Nephron progenitor cell (in vitro differentiated cells): ENCODE measurements at places on chromosomes 1 and 21.

DNA sequence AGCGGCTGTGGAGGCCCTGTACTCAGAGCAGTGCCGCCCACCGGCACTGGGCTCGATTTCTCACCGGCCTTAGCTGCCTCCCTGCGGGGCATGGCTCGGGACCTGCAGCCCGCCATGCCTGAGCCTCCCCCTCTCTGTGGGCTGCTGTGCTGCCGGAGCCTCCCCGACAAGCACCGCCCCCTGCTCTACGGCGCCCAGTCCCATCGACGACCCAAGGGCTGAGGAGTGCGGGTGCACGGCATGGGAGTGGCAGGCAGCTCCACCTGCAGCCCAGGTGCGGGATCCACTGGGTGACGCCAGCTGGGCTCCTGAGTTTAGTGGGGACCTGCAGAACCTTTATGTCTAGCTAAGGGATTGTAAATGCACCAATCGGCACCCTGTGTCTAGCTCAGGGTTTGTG is 5.2 kb upstream of the SOD1 start:
- DNase-seq = no peak
- H3K4me1 ChIP-seq = peaks cover 20% of the 10 kb centered on the region
- H3K27me3 ChIP-seq = no peaks in the 10 kb centered on the region
- no peak overlapping the region for H3K4me3 ChIP-seq
- H3K36me3 ChIP-seq = peaks cover 12% of the 10 kb centered on the region
- peak overlapping the region; percentile 87 for H3K27ac ChIP-seq

- no peak overlapping the region for H3K4me3 ChIP-seq
- H3K27me3 ChIP-seq = no peaks in the 10 kb centered on the region
- DNase-seq = no peak
- H3K4me1 ChIP-seq = peaks cover 11% of the 10 kb centered on the region
These were observed 107.4 kb downstream of the NTPCR start for GRCh38 chr1:233057836-233058235.

GRCh38 chr1:12505231-12505630 is 112.8 kb downstream of the DHRS3 start:
- no peaks in the 10 kb centered on the region for H3K36me3 ChIP-seq
- peaks cover 4% of the 10 kb centered on the region for H3K27me3 ChIP-seq
- no peak for DNase-seq
- no peak overlapping the region for H3K4me3 ChIP-seq
- no peak overlapping the region for H3K27ac ChIP-seq

- peaks cover 22% of the 10 kb centered on the region for H3K4me1 ChIP-seq
- no peak for DNase-seq
- H3K4me3 ChIP-seq = no peak overlapping the region
- no peak overlapping the region for H3K27ac ChIP-seq
- H3K36me3 ChIP-seq = no peaks in the 10 kb centered on the region
These were observed 128.0 kb upstream of the ADGRL2 start for GRCh38 chr1:81672766-81673165.

DNA sequence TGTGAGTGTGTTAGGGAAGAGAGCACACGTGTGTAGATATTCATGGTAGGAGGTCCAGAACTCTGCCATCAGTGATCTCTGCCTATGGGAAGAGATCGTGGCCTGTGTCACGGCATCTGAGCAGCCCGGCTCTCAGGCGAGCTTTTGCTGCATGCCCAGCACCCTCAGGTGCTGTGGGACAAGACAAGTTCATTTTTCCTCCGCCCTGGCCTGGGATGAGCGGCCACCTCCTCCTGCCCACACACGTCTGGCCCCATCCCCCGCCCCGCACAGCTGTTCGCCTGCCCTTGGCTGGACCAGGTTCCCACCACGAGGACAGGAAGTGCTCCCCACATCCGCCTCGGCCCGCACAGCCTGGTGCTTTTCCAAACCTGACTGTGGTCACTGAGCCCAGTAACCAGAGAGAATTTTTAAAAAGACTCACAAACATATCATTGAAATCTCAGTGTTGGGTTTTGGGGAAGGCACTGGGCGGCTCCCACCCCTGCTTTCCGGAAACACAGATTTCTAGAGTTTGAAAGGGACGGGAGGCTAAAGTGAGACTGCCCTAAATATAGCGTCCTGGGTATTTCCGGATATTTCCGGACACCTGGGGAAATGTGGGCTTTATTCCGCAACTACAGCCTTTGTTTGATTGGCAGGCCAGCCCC is 18.0 kb downstream of the BMP8A start:
- DNase-seq = no peak
- peaks cover 24% of the 10 kb centered on the region for H3K27me3 ChIP-seq
- H3K27ac ChIP-seq = no peak overlapping the region
- H3K4me3 ChIP-seq = no peak overlapping the region

DNA sequence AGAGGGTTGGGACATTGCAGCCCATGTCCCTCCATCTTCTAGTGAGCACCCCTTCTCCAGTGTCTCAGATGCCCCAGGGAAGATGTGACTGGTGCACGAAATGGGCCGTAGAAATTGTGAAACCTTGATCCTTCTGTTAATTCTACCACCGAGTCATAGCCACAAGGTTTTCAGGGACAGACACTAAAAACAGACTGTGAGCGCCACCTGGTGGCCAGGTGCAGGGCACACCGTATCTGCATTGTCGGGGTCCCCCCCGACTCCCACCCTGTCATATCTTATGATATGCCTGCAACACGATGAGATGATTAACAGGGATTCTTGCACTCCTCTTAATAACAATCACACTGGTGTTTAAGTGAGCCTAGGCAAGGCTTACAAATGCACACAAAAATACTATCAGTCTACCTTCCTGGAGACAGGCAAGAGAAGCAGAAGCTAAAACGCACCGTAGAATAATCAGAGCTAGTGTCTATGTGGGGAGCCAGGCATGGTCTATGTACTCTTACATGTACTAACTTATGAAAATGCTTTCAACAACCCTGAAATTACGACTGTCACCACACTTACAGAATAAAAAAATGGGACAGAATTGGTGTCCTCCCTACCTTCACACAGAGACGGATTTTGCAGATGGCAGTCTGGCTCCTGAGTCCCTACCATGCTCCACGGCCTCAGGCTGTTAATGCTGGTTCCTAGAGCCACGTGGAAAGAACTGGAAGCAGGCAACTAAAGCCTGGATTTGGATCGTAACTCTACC is 57.9 kb downstream of the FHAD1 start:
- DNase-seq = peak; percentile 82
- H3K27ac ChIP-seq = no peak overlapping the region
- H3K4me1 ChIP-seq = peaks cover 11% of the 10 kb centered on the region
- peaks cover 6% of the 10 kb centered on the region for H3K36me3 ChIP-seq

GRCh38 chr1:13728091-13728715 is 28.2 kb downstream of the PRDM2 start:
- no peak overlapping the region for H3K4me3 ChIP-seq
- H3K27me3 ChIP-seq = no peaks in the 10 kb centered on the region
- peaks cover 12% of the 10 kb centered on the region for H3K36me3 ChIP-seq
- peak; percentile 16 for DNase-seq
- peaks cover 78% of the 10 kb centered on the region for H3K4me1 ChIP-seq
- peak overlapping the region; percentile 62 for H3K27ac ChIP-seq

DNA sequence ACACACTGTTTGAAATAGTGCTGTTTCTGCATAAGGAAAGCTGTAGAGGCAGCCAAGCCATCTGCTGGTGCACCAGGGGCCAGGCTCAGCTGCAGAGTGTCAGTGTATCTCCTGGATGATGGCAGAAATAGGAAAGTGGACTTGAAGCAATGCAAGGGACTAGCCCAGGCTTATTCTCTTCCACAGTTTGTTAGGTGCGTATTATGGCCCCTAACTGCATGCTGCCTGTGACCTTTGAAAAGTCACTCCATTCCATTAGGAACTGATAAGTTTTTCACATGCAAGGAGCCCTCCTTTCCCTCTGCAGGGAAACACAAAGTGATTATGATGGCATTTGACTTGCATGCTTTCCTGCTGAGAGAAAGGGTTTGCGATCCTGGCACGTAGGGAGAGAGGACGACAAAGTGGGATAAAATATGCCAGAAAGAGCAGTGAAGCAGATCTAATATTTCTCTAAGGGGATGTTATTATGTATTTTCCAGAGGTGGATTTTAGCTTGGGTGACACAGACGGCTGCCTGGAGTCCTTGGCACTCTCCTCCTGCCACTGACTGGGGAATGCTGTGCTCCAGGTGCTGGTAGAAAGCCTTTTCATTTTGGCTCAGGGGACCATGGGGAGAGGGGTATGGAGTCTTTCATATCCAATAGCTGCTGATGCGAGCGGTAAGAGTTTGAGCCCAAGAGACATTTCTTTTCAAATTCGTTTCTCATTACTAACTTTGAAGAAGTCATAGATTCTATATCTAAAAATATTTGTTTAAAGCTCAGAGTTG is 402.1 kb upstream of the B3GALT2 start:
- DNase-seq = no peak
- no peak overlapping the region for H3K4me3 ChIP-seq
- peaks cover 10% of the 10 kb centered on the region for H3K4me1 ChIP-seq
- H3K27me3 ChIP-seq = peaks cover 5% of the 10 kb centered on the region
- H3K27ac ChIP-seq = no peak overlapping the region
- H3K36me3 ChIP-seq = no peaks in the 10 kb centered on the region
